Stimulated activated naive CD8-positive, alpha-beta T cell treated with anti-CD3 and anti-CD28 coated beads, Interleukin-15, amount 100 ng/mL, for 72 hours (primary cell): ENCODE measurements at places on chromosomes 1 and 21.

DNA sequence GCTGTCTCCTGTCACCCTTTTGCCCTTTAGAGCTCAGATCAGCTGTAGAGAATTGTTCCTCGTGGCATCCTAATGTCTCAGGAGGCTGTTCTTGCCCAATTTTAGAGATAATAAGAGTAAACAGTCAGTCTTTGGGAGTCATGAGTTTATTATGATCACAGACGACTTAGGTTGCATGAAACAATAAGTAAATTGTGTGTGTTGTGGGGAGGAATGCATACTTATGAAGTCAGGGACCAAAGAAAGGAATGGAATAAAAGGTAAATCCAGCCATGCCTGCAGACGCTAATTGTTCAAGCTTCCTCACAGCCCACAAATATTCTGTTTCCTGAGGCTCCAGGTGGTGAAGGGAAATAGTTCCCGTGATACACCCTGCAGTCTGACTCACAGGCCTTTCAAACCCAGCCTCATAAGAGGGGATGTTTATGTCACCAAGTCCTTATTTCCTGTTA is 897 bp downstream of the EPHX4 start:
- DNase-seq: no peak

GRCh38 chr1:7209336-7209735 is 424.1 kb downstream of the CAMTA1 start:
- DNase-seq: no peak

GRCh38 chr1:9890224-9890731 is 19.8 kb downstream of the CTNNBIP1 start:
- no peak for DNase-seq

- no peak for DNase-seq
These were observed 75.8 kb upstream of the DPH5 start for GRCh38 chr1:101101360-101101759.

DNA sequence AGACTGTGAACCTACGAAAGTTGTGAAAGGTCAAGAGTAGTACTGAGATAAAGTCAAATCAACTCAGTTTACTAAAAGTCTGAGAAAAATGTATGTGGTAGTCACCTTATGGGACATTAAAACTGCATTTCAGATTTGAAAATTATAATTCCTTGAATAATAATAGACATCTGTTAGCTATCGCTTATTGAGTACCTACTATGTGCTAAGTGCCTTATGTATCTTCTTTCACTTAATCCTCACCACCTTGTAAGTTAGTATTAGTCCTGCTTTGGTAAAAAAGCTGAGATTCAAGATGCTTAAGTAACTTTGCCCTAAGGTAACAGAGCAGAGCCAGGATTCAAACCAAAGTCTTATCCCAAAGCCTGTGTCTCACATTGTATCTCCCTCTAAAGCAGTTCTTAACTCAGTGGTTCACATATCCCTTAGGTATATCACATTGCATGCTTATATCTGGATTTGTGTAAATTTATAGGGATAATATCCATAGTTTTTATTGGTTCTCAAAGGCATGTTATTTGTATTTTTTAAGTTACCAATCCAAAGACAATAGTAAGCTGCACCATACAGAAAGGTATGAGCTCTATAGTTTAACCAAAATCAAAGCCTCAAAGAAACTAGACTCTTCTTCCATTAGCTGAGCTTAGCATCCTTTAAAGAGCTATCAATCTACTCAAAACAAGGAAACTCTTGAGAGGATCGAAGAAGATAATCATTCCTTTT is 865 bp downstream of the PIGC start:
- no peak for DNase-seq

- no peak for DNase-seq
These were observed 65.2 kb upstream of the GJA8 start for GRCh38 chr1:147837129-147837963.

- DNase-seq: peak; percentile 25
These were observed 129.3 kb downstream of the CNIH3 start for GRCh38 chr1:224745394-224745793.

GRCh38 chr1:212671342-212672031 is 28.2 kb downstream of the BATF3 start:
- DNase-seq: no peak

- no peak for DNase-seq
These were observed 57.5 kb downstream of the HSD3B1 start for GRCh38 chr1:119564548-119564947.

DNA sequence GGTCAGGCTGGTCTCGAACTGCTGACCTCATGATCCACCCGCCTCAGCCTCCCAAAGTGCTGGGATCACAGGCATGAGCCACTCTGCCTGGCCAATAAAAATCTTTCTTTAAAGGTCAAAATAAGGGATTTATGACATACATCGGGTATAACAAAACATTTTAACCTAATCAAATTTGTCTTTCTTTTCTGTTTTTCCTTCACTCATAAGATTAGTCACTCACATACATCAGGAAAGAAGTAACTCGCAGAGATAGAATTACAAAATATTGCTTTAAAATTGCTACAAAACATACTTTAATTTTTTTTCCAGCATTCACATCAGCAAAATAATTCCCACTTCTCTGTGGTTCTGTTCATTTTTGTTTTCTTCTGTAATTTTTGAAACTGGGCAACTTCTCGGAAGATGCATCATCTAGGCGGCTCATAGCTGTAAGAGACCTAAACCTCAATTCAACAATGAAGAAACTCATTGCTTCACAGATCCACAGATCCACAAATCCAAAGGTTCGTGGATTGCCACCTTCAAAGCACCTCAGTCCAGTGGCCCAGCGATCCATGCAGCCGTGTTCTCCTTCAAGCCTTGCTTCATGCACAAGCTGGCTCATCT is 39.7 kb downstream of the NEK2 start:
- DNase-seq: no peak

DNA sequence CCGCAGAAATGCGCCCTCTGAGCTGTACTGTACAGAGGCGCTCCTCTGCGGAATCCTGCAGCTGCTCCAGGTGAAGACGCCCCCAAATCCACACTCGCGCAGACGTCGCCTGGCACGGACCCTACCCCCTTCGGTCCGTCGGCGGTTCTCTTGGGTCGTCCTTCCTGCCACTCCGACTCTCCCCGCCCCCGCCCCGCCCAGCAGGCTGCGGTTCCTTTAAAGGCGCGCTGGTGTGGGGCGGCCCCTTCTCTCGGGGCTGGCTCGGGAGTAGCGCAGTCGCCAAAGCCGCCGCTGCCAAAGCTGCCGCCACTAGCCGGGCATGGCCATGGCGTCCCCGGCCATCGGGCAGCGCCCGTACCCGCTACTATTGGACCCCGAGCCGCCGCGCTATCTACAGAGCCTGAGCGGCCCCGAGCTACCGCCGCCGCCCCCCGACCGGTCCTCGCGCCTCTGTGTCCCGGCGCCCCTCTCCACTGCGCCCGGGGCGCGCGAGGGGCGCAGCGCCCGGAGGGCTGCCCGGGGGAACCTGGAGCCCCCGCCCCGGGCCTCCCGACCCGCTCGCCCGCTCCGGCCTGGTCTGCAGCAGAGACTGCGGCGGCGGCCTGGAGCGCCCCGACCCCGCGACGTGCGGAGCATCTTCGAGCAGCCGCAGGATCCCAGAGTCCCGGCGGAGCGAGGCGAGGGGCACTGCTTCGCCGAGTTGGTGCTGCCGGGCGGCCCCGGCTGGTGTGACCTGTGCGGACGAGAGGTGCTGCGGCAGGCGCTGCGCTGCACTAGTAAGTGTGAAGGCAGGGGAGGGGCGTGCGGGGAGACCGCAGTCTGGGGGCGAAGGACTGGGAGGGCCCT is at the start of gene RASSF5:
RASSF5 (plus strand) TSS at position 248 of the 846 bp plus-strand sequence; CDS start at position 320, 72 bp downstream.
- peak; percentile 87 for DNase-seq

DNA sequence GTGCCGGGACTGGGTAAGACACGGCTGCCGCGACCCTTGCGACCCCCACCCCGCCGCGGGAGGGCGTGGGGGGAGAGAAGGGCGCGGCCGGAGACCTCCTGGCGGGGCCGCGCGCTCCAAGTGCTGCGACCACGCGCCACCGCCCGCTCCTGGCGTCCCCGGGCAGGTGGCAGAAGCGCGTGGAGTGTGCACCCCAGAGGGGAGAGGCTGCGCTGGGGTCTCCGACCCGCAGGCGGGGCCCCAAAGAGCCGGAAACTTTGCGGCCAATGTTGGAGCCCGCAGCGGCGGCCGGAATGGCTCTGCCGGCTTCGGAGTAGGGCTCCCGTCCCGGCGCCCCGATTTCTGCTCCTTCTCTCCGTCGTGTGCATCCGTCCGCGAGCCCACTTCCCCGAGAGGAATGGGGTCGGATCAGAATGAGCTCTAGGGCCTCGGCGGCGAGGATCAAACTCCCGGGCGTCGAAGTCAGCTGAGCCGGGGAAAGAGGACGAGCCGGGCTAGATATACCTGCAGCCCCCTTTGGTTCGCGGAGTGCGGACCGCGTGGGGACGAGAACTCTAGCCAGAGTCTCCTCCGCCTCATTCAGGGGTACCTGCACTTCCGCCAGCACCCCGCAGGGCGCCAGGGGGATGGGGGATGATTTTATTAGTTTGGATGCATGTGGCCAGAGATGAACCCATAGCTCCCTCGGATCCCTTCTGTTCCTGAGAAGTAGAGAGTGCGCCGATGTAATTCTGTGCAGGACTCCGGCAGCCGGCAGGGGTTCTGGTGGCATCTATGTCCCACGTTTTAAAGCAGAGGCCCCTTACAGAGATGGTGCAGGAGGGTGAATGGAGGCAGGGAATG is 751 bp downstream of the STUM start:
- peak; percentile 24 for DNase-seq

DNA sequence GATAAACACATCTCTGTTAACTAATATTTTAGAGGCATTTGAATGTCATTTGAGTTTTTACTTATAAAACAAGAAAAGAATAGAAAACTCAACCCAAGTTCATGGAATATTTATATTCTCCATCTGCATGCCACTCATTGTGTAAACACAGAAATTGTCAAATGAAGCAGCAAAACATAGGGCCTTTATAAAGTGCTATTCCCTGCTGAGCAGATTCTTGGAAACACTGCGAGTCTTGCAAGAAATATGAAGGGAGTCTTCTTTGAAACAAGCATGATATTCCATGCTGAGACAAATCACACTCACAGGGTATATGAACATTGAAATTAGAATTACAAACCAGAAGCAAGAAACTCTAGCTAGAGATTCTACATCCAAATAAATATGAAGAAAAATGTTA is 655.8 kb downstream of the BRINP3 start:
- no peak for DNase-seq

GRCh38 chr1:7456722-7457082 is 314.4 kb upstream of the VAMP3 start:
- DNase-seq: no peak

- DNase-seq: no peak
These were observed 125.6 kb downstream of the CACNA1E start for GRCh38 chr1:181608948-181609347.

DNA sequence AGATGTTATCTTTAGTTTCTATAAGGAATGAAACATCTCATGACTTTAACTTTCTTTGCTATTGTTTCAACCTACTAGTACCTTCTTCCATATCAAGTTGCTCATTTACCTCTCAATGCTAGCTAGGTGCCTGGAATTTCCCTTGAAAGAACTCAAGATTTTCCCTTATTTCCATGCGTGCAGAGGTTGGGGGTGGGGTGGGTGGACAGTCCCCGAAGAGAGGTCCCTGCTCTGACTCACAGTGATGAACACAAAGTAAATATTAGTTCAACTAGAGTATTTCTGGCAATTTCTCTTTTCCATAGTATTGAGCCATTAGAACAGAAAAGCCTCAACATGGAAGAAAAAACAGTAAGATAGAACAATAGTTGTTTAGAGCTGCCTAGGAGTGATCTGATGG is 239.0 kb upstream of the ZP4 start:
- no peak for DNase-seq

- no peak for DNase-seq
These were observed 77.7 kb upstream of the ADAM30 start for GRCh38 chr1:119974013-119974412.

GRCh38 chr1:168960114-168960513 is 146.4 kb upstream of the ATP1B1 start:
- DNase-seq: no peak
